NCI-H345 (cell line): ENCODE measurements at places on chromosomes 2 and 18.

- DNase-seq = no peak
Measured at GRCh38 chr2:141610564-141611175, 520.1 kb downstream of the LRP1B start.

DNA sequence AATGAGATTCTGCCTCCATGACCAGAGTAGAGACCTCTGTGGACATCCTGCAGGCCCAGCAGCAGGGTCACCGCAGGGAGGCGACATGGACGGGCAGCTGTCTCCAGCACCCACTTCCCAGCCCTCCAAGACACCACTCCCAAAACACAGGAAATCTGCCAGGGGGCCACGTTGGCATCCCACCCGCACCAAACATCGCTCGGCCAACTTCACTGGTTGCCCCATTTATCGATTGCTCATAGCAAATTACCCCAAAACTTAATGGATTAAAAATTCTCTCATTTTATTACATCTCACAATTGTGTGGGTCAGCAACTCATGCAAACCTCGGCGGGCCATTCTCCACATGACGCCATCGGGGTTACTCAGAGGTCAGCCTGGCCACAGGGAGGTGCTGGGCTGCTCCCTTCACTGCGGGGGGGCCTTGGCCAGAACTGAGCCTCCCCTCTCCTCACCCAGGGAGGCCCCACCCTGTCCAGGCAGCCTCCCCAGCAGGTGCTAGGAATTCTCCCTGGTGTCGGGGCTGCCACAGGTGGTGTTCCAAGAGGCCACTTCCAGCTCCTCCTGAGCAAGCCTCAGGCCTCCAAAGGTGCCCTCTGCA lies 420.7 kb upstream of the MYT1L start:
- no peak for DNase-seq

DNA sequence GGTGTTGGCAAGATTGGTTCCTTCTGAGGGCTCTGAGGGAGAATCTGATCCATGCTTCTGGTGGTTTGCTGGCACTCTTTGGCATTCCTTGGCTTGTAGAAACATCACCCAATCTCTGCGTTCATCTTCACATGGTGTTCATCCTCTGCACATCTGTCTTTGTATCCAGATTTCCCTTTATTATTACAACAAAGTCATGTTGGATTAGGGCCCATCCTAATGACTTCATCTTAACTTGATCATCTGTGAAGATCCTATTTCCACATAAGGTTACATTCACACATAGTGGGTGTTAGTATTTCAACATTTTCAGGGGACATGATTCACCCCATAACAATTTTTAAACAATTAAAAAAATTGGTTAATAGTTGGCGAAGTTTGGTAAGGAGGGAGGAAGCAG lies 177.4 kb upstream of the CWC22 start:
- DNase-seq = no peak

DNA sequence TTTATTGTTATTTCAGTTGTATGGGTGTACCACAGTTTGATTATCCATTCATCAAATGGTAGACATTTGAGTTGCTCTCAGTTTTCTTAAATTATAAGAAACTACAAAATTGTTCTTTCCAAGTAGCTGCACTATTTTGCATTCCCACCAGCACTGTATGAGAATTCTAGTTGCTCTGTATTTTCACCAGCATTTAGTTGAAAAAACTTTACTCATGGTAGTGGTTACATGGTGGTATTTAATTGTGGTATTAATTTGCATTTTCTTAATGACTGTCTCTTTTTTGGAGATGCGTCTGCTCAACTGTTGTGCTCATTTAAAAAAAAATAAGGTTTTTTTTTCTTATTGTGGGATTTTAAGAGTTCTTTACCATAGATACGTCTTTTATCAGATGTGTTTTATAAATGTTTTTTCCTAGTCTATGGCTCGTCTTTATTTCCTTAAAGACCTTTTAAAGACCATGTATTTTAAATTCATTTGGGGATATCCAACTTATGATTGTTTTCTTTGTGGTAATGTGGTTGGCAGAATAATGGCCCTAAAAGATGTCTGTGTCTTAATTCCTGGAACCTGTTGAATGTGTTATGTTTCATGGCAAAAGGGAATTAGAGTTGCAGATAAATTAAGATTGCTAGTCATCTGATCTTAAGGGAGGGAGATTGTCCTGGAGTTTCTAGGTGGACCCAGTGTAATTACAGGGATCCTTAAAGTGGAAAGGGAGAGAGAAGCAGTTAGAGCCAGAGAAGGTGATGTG lies 37.4 kb downstream of the UBE2F start:
- DNase-seq = no peak

DNA sequence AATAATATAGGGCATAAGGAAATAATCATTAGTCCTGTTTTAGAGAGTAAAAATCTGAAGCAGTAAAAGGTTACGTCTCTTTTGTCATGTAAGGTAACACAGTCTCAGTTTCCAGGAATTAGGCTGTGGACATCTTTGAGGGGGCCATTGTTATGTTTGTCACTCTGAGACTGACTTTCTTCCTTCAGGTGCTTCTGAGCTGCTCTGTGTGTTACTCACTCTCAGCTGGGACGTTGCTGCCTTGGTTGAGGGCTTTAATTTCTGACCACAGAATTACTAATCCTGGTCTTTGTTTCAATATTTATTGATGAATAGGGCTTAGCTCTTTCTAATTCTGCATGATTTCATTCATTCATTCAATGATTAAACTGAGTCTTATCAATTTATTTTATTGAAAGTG lies 55.9 kb upstream of the SLC38A11 start:
- DNase-seq = no peak

DNA sequence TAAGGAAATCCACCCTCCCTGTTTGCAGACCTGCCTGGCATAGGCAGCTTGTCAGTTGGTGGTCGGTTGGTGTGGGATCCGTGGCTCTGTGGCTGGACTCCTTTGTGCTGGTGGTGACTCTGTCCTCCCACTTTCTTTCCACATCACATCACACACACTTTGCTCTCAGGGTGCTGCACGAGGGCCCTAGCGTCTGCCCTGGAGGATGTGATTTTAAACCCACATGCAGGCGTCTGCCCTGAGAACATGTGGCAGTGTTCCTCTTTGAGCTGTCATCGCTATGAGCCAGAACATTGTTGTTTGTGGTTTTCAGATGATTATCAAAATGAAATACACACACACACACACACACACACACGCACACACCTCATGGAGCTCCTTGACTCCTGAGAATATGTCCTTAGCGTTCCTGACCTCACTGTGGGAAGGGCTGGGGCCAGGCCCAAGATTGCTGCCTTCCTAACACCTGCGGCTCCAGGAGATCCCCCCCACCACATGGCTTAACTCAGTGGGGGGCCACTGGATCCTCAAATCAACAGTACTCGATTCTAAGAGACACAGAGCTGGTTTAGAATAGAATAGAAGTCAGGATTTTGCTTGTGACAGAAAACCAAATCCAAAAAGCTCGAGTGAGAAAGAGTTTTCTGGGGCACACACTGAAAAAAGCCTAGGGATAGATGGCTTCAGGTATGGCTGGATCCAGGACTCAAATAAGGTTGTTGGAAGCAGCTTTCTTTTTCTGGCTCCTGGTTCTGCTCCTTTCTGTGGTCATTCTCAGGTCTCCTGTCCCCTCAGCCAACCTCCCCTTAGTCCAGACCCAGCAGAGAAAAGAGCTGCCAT lies 54.8 kb downstream of the RTP5 start:
- DNase-seq = no peak

- DNase-seq = no peak
Measured at GRCh38 chr2:148726228-148726627, 81.7 kb downstream of the EPC2 start.

- DNase-seq = no peak
Measured at GRCh38 chr2:19673213-19673791, 228.5 kb downstream of the TTC32 start.

- DNase-seq = no peak
Measured at GRCh38 chr2:187091664-187092063, 242.7 kb upstream of the ZSWIM2 start.
